SHP77 treated with DMSO at 0.1 percent for 48 hours (cell line): ENCODE measurements at places on chromosomes 6 and 20.

DNA sequence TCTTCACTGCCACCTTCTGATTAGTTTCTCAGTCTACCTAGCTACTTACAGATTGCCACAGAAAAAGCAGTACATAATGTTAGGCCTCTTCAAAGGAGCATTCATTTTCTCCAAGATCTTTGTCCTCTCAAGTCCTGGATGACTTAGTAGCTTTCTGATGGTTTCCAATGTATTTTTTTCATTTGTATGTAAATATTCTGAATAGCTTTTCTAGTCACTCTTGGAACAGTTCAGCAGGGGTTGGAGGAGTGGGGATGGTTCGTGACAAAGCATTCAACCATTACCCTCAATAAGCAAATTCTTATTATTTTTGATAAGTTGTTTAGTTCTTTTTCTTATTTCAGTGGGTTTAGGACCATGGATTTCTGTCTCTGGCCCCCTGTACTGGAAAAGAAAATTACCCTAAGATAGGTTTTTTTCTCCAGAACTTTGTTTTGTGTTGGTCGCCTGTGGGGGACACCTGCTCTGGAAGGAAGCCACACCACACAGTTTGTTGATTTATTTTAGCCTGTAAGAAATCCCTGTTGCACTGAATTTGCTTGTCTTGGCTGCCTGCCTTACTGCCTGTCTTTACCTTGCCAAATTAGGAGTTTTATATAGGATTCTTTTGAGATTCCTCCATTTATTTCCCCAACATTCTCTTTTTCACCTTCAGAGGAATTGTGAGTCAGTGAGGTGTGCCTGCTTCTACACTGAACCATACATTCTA is 247.9 kb downstream of the RFPL4B start:
- no peak for DNase-seq

DNA sequence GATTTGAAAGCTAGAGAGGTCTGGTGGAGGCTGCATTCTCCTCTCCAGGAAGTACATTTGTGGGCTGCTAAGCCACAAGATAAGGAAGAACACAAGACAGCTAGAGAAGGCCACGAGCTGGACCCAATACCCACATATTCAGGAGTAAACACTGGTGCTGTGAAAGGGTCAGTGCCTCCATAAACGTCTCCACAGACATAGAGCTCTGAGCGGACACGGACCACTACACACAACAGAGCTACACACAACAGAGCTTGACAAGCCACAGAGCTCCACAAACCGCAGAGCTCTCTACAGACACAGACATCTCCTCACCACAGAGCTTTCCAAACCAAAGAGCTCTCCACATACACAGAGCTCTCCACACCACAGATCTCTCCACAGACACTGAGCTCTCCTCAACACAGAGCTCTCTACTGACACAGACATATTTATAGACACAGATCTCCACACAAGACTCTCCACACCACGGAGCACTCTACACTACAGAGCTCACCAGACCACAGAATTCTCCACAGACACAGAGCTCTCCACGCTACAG is 51.9 kb downstream of the ERMARD start:
- no peak for DNase-seq

DNA sequence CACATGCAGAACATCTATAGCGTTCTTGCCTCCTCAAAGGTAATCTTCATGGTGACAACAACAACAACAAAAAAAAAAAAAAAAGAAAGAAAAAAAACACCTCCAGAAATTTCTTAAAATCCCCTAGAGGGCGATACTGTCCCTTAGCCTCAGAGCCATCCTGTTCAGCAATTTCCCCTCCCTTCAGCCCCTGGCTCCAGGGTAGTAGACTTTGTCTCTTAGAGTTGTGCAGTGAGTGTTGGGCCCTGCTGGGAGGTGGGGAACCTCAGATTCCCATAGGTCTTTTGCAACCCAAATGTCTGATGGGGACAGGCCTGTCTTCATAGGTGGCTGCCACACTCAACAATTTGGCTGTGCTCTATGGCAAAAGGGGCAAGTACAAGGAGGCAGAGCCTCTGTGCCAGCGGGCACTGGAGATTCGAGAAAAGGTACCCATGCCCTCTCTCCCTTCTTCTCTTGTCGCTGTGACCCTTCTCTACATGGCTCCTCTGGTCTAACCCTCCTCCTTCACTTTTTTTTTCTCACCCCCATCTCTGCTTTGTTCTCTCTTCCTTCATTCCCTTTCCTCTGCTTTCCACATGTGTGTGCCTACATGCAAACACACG is 6.0 kb upstream of the PTK7 start:
- DNase-seq, result peak; percentile 16

DNA sequence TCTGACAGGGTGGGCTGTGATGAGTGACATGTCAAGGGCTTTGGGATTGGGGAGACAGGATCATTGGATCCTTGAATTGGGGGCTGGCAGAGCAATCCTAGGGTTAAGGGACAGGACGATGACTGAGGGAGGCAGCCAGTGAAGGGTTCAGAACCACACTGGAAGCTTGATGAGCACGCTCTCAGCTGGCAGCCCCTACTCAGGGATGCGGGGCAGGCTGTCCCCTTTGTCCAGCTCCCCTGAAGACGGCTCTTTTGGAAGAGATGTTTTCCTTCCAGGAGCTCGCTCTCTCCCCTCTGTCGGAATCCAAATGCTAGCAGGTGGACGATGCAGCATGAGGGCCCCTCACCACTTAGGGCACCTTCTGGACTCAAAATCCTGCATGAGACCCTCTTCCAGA is 8.4 kb downstream of the TGM3 start:
- DNase-seq, result no peak

DNA sequence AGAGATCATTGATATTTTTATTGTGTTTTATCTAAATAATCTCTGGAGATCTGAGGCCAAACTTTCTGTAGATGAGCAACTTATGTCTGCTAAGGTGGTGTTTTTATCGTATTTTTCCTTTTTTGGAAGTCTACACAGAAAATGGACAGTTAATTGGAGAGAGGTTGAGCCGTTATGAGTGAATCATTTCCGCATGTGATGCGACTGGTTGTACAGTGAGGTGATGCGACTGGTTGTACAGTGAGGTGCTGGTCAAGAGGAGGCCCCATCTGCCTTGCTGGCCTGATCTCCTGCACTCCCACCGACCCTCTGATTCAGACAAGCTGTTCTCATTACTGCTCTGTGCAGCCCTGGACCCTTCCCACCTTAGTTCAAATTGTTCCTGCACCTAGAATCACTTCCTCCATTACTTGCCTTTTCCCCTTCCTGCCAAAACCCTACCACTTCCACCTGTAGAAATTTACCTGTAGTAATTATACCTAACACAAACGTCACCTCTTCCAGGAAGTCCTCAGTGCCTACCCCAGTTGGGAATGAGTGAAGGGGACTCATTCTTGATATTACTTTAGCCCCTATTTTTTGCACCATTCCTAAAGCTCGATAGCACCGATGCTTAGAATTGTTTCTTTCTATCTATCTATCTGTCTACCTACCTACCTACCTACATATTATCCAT is 100.3 kb downstream of the ZDHHC14 start:
- no peak for DNase-seq

DNA sequence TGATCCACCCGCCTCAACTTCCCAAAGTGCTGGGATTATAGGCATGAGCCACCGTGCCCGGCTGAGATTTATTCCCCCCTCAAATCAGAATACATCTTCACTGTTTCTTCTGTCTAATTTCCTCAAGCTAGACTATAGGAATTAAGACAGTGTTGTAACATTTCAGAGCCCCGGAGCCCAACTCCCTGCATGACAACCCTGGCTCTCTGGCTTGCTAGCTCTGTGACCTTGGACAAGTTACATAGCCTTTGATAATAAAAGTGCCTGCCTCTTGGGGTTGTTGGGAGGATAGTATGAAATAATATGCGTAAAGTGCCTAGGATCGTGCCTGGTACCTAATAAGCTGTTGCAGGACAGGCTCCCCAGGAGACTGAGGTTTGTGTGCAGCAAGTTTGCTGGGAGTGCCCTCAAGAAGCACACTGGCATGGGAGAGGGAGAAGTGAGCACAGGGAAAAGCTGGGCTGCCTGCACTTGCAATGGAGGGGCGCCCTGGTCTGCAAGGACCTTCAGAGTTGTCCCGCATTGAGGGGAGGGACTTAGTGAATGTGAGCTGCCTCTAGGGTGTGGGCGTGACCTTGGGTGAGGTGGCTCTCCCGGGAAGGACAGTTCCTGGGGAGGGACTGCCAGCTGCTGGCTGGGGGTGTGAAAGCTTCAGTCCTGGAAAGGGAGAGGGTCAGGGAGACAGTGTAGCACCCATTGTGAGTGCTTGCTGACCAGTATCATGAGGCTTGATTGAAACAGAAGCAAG is 43.4 kb downstream of the TAF8 start:
- DNase-seq, result no peak

DNA sequence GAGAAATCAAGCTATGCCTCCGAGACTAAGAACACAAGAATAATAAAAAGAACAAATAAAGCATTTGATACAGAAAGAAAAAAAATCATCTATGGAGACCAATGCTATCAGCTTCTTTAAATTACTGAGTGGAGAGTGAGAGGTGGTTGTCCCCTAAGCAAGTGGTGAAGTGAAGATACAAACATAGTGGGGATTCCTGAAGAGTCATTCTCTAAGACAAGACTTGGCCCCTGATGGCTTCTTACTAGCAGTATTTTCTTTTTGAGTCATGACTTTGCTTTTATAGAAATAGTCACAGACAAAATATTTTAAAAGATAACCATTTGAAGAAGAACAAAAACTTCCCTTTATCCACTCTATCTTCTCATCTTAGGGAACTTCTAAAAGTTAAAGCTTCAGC is 261.4 kb upstream of the PRDM1 start:
- no peak for DNase-seq

DNA sequence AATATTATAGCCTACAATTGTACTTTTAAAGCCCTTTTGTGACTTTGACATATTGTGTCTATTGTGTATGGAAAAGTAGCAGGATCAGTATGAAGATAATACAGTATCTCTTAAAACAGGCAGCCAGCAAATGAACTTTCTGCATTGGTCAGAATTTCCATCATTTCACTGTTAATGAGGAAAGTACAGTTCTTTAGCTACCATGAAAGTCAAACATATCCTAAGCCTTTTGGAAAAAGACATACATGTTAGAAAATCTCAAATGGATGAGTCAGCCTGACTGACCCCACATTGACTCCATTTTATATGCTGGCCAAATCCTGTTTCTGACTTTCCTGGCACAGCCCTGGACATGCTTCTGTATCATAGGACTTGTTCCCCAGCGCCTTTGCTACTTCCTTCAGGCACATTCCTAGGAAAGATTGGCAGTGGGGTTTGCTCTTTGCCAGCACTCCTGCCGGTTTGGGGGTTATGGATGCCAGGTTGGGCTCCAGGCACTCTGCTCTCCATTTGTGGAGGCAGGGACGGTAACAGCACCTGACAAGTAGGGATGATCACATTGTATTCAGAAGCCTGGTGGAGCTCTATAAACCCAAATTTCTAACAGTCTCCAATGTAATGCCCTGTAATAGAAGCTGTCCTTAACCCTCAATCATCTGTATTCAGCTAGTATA is 43.7 kb downstream of the TOP1 start:
- DNase-seq, result no peak

GRCh38 chr6:20572940-20573339 is 38.7 kb downstream of the CDKAL1 start:
- DNase-seq, result no peak

- DNase-seq, result no peak
These were observed 34.5 kb downstream of the COL19A1 start for GRCh38 chr6:69900869-69901268.

DNA sequence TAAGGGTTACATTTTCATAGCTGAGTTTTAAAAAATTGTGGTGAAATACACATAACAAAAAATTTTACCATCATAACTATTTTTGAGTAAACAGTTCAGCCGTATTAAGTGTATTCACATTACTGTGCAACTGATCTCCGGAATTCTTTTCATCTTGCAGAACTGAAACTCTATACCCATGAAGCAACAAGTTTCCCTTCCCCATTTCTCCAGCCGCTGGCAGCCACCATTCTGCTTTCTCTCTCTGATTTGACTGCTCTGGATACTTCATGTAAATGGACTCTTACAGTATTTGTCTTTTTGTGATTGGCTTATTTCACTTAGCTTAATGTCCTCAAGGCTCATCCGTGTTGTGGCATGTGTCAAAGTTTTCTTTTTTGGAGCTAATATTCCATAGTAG is 341.6 kb downstream of the QKI start:
- DNase-seq, result no peak

- no peak for DNase-seq
These were observed 3.4 kb downstream of the UBE3D start for GRCh38 chr6:83062225-83062624.

GRCh38 chr6:71982389-71982788 is 96.0 kb downstream of the RIMS1 start:
- no peak for DNase-seq

DNA sequence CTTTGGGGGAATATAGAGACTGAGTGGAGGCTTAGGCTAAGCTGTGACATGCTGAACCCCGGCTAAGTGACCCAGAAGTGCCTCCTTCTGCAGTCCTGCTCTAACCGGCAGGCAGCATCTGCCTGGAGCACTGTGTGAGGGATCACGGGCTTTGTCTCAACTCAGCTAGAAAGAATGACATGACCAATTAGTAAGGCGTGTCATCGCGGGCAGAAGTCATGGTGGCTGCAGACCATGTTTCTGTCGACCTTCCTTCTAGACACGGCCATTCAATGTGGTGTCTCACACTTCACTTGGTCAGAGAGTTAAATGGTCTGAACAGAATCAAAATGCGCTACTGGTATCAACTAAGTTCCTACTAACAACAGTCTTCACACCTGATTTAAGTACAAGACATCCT is 35.0 kb downstream of the HUS1B start:
- DNase-seq, result no peak

- DNase-seq, result no peak
These were observed 2.1 kb downstream of the FAM110A start for GRCh38 chr20:835608-836045.

- DNase-seq, result no peak
These were observed 48.5 kb downstream of the FNDC1 start for GRCh38 chr6:159217595-159218275.

GRCh38 chr6:12288211-12288618 is 1.9 kb upstream of the EDN1 start:
- DNase-seq, result no peak

DNA sequence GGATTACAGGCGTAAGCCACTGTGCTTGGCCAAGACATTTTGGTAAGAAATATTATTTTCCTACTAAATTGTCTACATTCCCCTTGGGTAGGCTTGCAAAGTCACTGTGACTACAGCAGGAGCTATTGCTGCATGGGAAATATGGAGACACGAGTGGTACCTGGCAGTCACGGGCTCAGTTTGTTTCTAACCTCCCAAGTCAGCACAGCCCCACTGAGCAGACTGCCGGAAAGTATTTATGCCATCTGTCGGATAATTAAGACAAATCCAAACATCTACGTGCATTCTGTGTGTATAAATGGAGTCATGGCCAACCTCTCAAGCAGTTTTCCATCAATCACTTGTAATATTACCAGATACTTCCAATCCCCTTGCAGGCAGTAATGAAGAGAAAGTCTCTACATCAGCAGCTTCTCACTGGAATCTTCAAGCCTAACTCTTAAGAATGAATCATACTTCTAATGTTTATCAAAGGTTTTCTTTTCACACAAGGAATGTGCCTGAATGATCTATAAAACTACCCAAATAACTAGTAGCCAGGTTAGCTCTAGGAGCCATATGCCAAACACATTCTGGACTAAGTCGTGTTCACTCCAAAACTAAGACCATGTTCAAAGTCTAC is 20.1 kb downstream of the PSMB1 start:
- DNase-seq, result no peak

- DNase-seq, result no peak
These were observed 2.4 kb downstream of the BAK1 start for GRCh38 chr6:33577718-33578117.
